ENCODE measurements at places on chromosomes 7 and 10. TPM values are rescaled to one million over a fixed set of nuclear protein-coding genes. Genes with fewer than 3 reads are reported as not detected.
A peak's percentile ranks its signal among the peaks of the same experiment; 100 is the strongest.

Gene CYP3A7
- not detected for total RNA-seq

Gene MCM10
- total RNA-seq: 3.9 TPM

Gene CFAP46
- 0.14 TPM for total RNA-seq

Gene SPDYE2
- not detected for total RNA-seq

Gene SLC16A12
- total RNA-seq: not detected

Gene TRIM50
- not detected for total RNA-seq

Gene OR2AE1
- 0.94 TPM for total RNA-seq

Gene GJD4
- not detected for total RNA-seq

Gene OR6V1
- not detected for total RNA-seq

Gene NKX1-2
- total RNA-seq: not detected

Gene HGF
- 25.9 TPM for total RNA-seq

Gene LBX1
- total RNA-seq: not detected

Gene DKK1
- 1.1 TPM for total RNA-seq

Gene IL15RA
- total RNA-seq: 21.2 TPM

Gene NKX2-3
- 50.4 TPM for total RNA-seq

Gene HOXA7
- 5.2 TPM for total RNA-seq

Gene SAMD9L
- 45.2 TPM for total RNA-seq

GRCh38 chr7:32072397-32072796 is 2.2 kb upstream of the PDE1C start:
- DNase-seq: no peak

DNA sequence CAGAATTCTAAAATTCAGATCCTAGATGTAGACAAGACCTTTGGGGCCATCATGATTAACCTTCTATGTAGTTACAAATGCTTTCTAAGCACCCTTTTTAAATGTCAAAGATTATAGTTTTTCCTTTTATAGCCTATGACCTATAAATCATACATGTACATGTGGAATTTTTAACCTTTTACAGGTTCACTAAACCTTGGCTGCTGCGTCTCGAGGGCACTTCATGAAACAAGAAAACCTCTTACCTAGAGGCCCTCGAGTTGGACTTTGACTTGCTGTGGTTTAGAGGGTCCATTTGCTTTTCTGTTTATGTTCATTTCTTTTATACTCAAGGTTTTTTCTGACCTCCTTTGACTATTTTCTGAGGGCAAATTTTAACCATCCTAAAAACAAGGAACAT is 302.2 kb downstream of the CSTF2T start:
- DNase-seq: no peak

DNA sequence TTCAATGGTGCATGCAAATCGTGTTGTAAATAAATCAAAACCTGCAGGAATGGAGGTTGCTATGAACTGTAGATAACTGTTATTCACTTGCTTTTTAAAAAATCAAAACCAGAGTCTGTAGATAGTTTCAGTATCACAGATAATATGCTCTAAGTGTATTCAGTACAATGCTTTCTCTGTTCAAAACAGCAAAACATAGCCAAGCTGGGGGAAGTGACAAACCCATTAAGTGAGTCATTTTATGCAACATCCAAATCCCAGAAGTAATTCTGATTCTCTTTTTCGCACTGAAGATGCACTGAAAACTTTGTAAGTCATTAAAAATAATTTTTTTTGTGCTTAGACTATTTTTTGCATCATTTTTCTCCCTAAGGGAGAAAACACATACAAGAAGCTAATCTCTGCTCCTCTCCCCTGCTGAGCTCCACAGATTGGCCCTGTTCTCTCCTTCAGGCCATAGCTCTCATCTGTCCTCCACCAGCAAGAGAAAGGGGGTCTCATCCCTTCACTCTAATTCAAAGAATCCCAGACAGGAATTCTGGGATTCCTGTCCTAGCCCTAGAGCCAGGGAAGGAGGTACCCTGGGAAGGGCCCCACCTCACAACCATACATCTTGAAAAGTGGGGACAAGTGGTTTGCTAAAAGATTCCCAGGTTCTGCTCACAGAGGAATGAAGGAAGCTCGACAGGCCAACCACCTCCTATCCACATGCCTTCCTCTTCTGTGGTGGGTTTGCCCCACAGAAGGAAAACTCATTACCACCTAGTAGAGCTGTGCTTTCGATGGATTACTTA is 4.9 kb downstream of the PRTFDC1 start:
- DNase-seq: no peak

- no peak for DNase-seq
Observed at GRCh38 chr7:2309889-2310331, 4.3 kb downstream of the SNX8 start.

GRCh38 chr10:69179089-69179742 is 818 bp upstream of the SUPV3L1 start:
- no peak for DNase-seq

GRCh38 chr10:69226919-69227450 is 6.9 kb downstream of the HKDC1 start:
- peak; percentile 69 for DNase-seq

GRCh38 chr10:44017483-44018145 is 367.3 kb downstream of the CXCL12 start:
- no peak for DNase-seq

GRCh38 chr7:388961-389701 is 99.2 kb downstream of the FOXL3 start:
- DNase-seq: peak; percentile 64

- DNase-seq: no peak
Observed at GRCh38 chr7:17646253-17646956, 293.9 kb downstream of the SNX13 start.

GRCh38 chr7:106514881-106515280 is 146.1 kb downstream of the CCDC71L start:
- no peak for DNase-seq

GRCh38 chr10:11975795-11976194 is 66.8 kb downstream of the UPF2 start:
- no peak for DNase-seq

- DNase-seq: no peak
Observed at GRCh38 chr7:86930554-86931307, 128.7 kb downstream of the ELAPOR2 start.

- DNase-seq: no peak
Observed at GRCh38 chr10:100877461-100877850, 35.3 kb upstream of the SLF2 start.

- DNase-seq: no peak
Observed at GRCh38 chr10:122085423-122085911, 96.5 kb downstream of the TACC2 start.

GRCh38 chr7:36161996-36162395 is 8.9 kb downstream of the EEPD1 start:
- no peak for DNase-seq

- no peak for DNase-seq
Observed at GRCh38 chr10:110074758-110075671, 67.2 kb downstream of the ADD3 start.

DNA sequence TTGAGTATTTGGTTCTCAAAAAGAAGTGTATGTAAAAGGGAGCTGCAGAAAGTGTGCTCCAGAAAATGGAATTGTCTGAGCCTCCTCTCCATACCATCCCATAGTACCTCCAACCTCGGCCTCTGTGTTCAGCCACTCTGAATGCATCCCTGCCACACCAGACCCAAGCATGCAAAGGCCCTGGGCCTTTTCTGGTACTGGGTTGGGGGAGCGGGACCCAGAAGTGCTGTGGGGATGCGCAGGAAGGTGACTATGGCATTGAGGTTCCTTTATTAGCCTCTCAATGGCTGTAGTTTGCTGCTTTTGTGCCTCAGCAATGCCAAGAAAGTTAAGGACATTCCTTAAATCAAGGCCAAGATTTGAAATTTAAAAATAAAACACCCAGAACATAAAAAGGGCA is 2.1 kb upstream of the KCNMA1 start:
- no peak for DNase-seq

- no peak for DNase-seq
Observed at GRCh38 chr10:34119456-34119855, 695.6 kb downstream of the PARD3 start.

GRCh38 chr7:128778946-128779345 is 3.4 kb upstream of the OPN1SW start:
- no peak for DNase-seq

DNA sequence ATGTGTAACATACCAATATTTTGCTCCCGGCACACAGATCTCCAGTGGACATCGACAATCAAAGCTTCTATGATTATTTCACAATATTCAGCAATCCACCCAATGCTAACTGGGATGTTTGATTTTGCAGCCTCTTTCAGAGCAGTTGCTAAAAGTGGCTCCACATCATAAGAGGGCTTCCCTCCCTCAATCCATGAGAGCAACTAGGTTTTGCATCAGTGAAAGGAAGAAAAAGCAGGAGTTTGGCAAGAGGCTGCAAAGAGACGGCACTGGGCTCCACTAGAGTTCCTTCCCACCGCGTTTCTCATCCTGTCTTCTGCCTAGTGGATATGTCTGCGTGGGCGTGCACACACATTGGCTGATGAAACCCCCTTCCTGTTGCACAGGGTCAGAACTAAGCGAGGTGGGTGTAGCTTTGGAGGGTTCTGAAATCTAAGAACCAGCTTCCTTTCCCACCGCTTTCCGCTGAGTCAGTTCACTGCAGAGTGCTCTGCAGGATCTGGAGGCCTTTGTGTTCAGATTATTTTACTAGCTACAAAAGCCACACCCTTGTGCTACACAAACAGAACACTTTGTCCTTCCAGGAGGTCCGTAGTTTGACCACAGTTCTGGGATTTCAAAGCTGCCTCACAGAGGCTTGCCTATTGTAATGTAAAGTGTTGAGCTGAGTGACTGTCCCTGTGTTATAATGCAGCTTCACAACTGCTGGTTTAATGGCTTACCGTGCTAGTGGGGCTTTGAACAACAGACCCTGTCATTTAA is 28.1 kb downstream of the ARL4A start:
- DNase-seq: peak; percentile 81

DNA sequence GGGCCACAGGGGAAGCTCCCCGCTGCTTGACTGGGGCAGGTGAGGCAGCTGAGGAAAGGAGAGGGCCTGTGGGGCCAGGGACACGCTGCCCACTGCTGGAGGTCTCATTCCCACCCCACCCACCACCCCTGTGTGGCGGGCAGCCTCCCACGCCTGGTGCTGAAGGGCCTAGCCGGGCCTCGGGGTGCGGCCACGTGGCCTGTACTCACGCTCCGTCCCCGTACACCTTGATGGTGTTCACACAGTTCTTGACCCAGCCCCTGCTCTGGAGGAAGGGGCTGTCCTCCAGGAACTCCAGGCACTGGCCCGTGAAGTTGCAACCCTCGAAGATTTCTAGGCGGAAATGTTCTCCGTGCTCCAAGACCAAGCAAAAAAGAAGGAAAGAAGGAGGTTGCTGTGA is 4.0 kb downstream of the CRYGN start:
- no peak for DNase-seq

DNA sequence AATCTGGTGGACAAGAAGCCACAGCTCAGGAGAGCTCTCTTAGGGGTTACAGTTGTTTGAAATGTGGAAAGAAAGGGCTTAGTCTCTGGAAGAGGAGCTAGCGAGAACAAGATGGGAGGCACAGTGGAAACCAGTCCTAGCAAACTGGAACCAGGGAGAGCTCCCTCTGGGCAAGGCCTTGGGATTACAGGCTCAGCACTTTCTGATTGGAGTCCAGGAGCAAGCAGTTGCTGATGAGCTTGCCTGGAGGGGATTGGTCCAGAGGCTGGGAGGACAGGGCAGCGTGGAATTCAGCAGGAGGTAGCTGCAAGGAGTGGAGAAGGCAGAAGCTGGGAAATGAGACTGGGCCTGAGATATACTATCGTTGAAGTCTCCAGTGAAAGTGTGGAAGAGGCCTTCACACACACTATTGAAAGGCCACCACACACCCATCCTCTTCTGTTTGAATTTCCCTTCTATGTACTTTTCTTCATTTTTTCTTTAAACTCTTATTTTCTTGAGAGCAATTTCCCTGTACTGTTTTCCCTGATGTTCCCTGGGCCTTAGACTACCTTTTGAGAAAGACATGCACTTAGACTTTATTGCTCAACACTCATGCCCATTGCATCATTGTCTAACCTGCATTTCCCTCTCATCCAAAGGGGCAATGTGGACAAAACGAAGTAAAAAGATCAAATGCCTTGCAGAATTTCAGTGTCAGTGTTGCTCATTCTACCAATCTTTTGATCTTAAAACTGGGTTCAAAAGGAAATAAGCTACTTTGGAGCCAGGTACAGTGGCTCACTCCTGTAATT is 57.8 kb upstream of the LANCL2 start:
- no peak for DNase-seq

Measured in spleen (tissue), 13 donors.